ENCODE measurements at places on chromosomes 5 and 9.

DNA sequence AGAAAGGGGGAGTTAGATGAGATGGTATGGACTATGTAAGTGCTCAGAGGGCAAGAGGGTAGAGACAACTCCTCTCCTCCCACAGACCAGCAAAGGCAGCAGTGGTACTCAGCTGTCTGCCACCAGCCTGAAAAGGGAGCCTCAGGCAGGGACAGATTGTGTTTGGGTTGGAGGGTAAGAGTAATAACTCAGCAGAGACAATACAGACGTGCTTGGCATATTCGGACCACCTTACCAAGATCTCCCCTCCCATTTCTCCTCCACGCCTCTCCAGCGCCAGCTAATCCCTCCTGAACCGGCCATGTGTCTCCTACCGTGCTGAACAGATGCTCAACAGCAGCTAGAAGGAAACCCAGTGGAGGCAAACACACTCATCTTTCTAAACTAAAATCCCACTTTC is 180.8 kb downstream of the ASTN2 start:
- H3K27me3 ChIP-seq: peaks cover 6% of the 10 kb centered on the region
- no peak overlapping the region for H3K4me3 ChIP-seq
- H3K36me3 ChIP-seq: no peaks in the 10 kb centered on the region

DNA sequence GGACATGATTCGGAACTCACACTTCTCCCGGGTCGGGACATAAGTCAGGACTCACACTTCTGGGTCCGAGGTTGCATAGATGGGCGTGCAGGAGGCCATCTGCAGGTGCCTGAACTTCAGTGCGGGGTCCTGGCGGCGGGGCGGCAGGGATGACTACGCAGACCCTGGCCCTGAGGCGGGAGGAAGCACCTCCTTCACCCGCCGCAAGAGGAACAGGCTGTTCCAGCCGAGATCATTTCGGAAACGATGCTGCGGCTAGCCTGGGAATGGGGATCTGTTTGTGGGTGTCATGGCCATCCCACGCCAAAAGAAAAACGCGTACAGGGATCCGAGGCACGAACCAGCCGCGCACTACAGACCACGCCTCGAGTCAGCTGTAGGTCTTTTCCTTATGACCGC is 196.6 kb downstream of the TTLL11 start:
- H3K4me3 ChIP-seq: no peak overlapping the region
- ATAC-seq: no peak
- H3K4me1 ChIP-seq: no peaks in the 10 kb centered on the region
- no peaks in the 10 kb centered on the region for H3K27me3 ChIP-seq
- H3K36me3 ChIP-seq: peaks cover 5% of the 10 kb centered on the region

DNA sequence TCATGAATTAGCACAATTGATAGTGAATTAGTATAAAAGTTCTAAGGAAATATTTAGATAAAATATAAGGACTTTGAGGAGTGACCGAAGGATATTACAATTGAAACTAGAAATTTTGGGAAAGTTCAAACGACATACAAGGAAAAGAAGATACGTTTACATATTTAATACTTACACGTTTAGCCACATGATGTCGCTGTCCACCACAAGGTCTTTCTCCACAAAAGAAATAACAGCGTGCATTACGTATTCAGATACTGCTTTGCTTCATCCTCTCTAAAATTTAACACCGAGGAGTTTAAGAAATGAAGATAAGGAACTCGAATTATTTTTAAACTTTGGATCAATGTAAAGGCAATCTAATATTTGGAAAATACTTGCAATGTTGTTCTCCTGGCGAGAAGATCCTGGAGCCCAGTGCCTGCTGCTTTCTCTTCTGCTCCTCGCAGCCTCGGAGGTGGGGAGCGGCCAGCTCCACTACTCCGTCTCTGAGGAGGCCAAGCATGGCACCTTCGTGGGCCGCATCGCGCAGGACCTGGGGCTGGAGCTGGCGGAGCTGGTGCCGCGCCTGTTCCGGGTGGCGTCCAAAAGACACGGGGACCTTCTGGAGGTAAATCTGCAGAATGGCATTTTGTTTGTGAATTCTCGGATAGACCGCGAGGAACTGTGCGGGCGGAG is at the start of gene PCDHA3:
TSS of gene PCDHA3 (plus strand) at position 242 of the 678 bp plus-strand sequence.
- peaks cover 52% of the 10 kb centered on the region for H3K27me3 ChIP-seq
- H3K27ac ChIP-seq: peak within 1 kb of the TSS; percentile 55
- H3K4me1 ChIP-seq: no peaks in the 10 kb centered on the region
- no peak for ATAC-seq

- H3K36me3 ChIP-seq: no peaks in the 10 kb centered on the region
- H3K27me3 ChIP-seq: no peaks in the 10 kb centered on the region
- no peaks in the 10 kb centered on the region for H3K4me1 ChIP-seq
- H3K27ac ChIP-seq: no peak overlapping the region
These were observed 483.3 kb downstream of the ARHGEF28 start for GRCh38 chr5:74109344-74109743.

DNA sequence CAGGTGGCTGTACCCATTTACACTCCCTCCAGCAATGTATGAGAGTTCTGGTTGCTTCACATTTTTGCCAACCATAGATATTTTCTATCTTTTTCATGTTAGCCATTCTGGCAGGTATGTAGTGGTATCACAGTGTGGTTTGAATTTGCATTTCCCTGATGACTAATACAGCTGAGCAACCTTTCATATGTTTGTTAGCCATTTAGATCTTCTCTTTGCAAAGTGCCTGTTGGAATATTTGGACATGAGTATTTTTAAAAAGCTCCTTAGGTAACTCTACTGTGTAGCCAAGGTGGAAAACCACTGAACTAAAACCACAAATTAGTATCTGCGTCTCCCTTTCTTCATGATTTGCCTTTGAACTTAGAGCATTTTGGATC is 31.9 kb downstream of the IRF1 start:
- H3K27me3 ChIP-seq: no peaks in the 10 kb centered on the region
- no peak for ATAC-seq
- no peak overlapping the region for H3K27ac ChIP-seq
- no peak overlapping the region for H3K4me3 ChIP-seq

All from gastroesophageal sphincter (tissue), 4 donors.